Renal pelvis (tissue), 12 donors: ENCODE measurements at places on chromosomes 1 and 21. TPM values are rescaled to one million over a fixed set of nuclear protein-coding genes. Genes with fewer than 3 reads are reported as not detected.

DNA sequence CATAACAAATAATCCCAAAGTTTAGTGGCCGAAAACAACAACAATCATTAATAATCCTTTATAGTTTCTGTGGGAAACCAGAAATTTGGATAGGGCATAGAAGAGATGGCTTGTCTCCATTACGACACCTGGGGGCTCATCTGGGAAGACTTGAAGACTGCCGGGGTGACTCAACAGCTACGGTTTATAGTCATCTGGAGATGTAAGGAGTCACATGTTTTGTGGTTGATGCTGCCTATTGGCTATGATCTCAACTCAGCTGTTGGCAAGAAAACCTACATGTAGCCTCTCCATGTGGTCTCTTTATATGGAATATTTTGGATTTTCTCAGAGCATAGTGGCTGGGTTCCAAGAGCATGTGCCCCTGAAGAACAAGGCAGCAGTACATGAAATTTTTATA is 29.3 kb upstream of the TSPAN2 start:
- DNase-seq: no peak

GRCh38 chr1:69272684-69273083 is 295.0 kb upstream of the LRRC7 start:
- no peak for DNase-seq

- DNase-seq: no peak
Measured at GRCh38 chr1:101379950-101380349, 143.1 kb downstream of the S1PR1 start.

- DNase-seq: no peak
Measured at GRCh38 chr1:157183870-157184269, 45.7 kb upstream of the ETV3 start.

DNA sequence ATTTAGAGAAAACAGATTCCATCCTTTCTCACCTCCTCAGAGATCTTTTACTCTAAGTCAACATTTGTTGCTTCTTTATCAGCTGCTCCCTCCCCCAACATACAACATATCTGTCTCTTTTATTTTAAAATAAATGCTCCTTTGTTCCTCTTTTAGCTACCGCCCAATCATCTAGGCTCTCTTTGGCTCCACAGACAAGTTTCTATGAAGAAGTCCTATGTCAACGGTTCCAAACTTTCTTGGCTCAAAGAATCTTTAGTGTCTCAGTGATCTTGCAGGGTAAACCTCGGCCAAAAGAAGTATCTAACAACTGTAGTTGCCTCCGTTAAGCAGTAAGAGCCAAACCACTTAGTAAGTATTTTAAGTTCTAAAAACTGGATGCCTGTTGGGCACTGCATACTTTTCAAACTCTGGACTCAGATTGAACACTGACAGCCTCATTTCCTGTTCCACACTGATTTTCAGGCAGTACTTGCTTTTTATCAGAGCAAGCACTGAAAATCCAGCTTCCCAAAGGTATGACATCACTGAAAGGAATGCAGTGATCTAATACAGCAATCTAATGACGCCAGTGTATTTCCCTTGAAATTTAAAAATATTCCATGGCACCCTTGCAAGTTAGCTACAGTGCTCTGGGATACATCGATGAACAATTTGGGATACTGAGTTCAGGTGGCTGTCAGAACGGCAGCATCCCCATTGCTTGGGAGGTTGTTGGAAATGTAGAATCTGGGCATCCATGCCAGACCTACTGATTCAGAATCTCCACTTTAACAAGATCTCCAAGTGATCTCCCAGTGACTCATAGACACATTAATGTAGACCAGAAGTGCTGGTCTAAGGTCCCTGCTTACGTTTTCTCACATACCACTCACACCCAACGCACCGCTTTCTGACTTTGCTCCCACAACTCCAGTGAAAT is 26.8 kb downstream of the EGLN1 start:
- DNase-seq: peak; percentile 36

DNA sequence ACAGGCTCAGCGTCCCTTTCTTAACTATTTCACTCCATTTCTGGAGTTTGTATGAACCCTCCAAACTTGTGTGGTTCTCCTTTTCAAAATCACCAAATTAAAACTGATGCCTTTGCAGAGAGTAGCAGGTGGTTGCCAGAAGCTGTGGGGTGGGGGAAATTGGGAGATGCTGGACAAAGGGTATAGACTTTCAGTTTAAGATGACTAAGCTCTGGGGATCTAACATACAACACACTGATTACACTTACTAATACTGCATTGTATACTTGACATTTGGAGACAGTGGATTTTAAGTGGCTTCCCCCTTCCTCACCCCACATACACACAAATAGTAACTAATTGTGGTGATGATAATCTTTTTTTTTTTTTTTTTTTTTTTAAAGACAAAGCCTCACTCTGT is 11.1 kb upstream of the SCYL3 start:
- DNase-seq: no peak

GRCh38 chr1:180151508-180151907 is 3.2 kb upstream of the QSOX1 start:
- DNase-seq: no peak

DNA sequence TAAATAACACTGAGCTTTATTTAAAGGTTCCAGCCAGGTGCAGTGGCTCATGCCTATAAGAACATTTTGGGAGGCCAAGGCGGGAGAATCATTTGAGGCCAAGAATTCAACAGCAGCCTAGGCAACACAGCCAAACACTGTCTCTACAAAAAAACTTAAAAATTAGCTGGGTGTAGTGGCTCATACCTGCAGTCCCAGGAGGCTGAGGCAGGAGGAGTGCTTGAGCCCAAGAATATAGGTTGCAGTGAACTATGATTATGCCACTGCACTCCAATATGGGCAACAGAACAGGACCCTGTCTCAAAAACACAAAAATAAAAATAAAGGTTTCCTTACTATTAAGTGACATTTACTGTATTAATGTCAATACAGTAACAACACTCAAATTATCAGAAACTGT is 2.1 kb downstream of the TAF12 start:
- no peak for DNase-seq

DNA sequence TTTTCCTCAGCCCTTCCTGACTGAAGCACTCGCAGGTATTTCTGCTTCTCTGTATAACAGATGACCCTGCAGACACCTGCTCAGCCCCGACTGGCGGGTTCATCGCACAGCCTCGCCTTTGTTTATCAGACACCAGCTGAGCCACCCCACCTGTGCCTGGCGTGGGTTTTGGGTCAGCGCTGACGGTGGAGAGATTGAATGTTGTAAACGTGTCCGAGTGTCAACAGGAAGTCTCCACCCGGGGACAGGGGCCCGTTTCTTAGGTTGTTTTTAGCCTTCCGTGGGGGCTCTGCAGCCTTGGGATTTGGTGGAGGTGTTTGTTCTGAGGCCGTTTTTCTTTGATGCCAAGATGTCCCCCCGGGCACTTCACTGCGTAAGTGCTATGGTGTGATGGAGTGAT is 60.1 kb downstream of the COL18A1 start:
- no peak for DNase-seq

DNA sequence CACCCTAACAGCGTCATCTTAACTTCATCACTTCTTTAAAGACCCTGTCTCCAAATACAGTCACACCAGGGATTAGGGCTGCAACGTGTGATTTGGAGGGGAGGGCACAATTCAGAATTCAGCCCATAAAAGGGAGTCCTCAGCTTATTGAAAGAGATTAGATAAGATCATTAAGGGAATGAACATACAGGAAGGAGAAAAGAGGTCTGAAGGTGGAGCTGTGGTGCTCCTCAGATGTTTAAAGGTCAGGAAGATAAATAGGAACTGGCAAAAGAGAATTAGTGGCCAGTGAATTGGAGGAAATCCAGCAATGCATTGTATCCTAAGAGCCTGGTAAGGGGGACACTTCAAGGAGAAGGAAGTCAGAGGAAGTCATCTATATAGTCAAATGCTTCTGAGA is 113.5 kb downstream of the PROX1 start:
- no peak for DNase-seq

DNA sequence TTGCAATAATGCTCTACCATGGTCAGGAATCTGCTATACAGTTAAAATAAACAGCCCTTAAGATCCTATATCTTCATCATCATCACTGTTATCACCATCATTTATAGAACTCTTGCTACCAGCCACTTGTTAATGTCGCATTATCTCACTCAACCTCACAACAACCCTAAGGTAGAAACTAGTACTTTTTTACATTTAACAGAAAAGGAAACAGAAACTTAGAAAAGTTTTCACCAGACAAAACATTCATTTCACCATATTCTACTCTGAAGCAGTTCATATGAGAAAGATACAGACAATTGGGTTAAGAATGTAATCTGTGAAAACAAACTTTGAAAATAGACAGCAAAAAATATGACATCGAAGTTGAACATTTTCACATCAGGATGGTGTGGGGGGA is 262.6 kb downstream of the ATG4C start:
- no peak for DNase-seq

- no peak for DNase-seq
Measured at GRCh38 chr1:230071316-230071715, 4.3 kb downstream of the GALNT2 start.

- DNase-seq: no peak
Measured at GRCh38 chr1:206035027-206035426, 11.3 kb upstream of the CTSE start.

DNA sequence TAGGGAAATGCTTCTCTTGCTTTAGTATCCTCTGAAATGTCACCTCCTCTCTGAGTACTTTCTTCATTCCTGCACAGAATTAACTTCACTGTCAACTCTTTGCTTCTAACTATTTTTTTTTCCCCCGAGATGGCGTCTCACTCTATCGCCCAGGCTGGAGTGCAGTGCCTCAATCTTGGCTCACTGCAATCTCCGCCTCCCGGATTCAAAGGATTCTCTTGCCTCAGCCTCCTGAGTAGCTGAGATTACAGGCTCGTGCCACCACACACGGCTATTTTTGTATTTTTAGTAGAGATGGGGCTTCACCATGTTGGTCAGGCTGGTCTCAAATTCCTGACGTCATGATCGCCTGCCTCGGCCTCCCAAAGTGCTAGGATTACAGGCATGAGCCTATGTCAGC is 1.4 kb upstream of the PLPP3 start:
- no peak for DNase-seq

The HUNK gene
- 19.3 TPM for polyA plus RNA-seq

The OLIG1 gene
- polyA plus RNA-seq: 1.0 TPM

The HHAT gene
- 13.0 TPM for polyA plus RNA-seq

The CTPS1 gene
- 30.4 TPM for polyA plus RNA-seq

The CR2 gene
- polyA plus RNA-seq: 1.3 TPM

The CYP4A22 gene
- 6.0 TPM for polyA plus RNA-seq

The UFC1 gene
- 140 TPM for polyA plus RNA-seq

The FAM72A gene
- polyA plus RNA-seq: 6.1 TPM

The ZNF648 gene
- 0.51 TPM for polyA plus RNA-seq
